ENCODE measurements at places on chromosomes 4 and X.

GRCh38 chr4:104592183-104592582 lies 97.5 kb upstream of the CXXC4 start:
- DNase-seq, result no peak

DNA sequence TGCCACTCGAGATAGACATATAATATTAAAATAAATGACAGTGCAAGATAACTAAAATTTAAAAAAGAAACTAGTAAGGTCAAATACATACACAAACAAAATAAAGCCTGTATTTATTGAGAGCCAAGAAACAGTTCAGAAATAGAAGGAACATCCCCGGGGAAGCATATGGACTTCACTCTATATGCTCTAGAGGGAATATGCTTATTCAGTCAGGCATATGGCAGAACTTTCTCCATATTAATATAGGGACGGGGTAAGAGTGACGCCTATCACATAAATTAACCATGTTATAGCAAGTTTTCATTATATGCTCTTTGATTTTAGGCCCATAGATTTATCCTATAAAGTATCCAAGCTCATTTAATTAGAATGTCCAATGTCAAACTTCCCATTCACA lies 56.7 kb upstream of the EFHC2 start:
- DNase-seq, result no peak

DNA sequence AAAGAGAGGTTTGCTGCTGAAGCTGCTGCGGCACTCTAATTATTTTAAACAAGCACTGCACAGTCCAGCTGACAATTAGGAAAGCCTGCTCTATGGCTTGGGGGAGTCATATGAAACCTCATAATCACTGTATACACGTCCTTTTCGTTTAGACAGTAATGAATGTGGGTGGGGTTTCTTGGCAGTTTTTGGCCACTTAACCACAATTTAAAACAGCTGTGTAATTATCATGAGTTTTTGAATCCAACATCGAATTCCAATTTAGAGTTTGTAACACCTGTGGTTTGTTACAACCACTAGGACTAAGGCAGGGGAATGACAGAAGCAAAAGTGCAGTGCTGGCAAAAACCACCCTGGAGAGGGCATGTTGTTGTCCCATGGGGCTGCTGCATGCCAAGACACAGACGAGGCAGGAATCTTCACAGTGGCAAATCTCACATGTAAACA lies 99.5 kb downstream of the CXXC4 start:
- no peak for DNase-seq

DNA sequence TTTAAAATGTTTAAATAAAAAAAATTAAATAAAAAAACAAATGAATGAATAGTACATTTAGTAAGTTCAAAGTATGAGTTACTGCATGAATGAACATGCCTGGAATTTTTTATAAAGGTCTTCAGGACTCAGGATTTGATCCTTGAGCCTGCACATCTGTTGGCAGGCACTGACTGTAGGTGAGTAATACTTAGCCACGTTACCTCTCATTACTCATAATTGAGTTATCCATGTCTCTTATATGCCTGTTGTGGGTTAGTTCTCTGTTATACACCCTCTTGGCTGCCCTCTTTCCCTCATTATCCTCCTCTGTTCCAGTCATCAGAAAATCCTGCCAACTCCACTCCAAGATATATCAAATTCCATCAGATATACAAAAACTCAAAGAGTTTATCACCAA lies 276.0 kb downstream of the FBXW7 start:
- no peak for DNase-seq

- no peak for DNase-seq
These were observed 141.4 kb downstream of the TLL1 start for GRCh38 chr4:166014411-166014810.

GRCh38 chr4:76548704-76549103 lies 113.7 kb downstream of the SHROOM3 start:
- no peak for DNase-seq

Measured in fibroblast of skin of left biceps (primary cell).